T1000 (cell line): ENCODE measurements at places on chromosomes 16 and 17.

GRCh38 chr17:58391302-58391984 lies 25.9 kb downstream of the RNF43 start:
- peak; percentile 16 for DNase-seq

- no peak for DNase-seq
Observed at GRCh38 chr17:71464241-71464640, 656.6 kb upstream of the SOX9 start.

GRCh38 chr17:39972271-39972670 lies 8.3 kb upstream of the PSMD3 start:
- DNase-seq: no peak

DNA sequence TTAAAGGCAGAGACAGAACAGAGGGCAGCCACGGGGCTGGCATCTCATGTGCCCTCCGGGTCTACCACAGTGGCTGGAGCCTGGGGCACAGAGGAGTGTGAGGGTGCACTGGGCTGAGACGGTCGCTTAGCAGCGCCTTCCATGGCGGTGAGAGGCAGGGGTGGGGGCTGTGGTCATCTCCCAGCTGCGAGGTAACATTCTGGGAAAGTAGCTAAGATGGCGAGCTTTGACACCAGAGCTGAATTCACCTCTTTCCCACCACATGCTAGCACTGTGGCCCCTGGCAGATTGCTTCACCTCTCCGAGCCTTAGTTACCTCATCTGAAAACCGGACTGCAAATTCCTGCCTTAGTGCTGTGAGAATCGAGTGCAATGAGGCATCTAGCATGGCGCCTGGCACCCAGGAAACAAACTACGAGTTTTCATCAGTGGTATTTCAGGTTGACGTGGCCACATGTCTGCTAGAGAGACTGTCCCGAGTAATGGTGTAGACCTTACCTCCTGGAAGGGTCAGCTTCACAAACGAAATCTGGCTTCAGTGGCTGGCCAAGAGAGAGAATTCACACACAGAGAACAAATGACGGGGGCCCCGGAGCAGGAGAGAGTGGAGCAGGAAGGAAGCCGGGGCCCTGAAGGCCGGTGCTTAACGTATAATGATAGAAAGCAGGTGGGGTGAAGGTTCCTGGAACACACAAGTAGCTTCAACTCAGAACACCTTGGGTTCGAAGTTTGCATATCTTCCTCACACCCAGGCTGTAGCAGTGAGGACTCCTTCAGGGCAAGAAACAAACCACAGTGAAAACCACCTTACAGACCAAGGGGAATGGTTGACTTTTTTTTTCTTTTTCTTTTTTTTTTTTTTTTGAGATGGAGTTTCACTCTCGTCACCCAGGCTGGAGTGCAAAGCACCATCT lies 63.9 kb upstream of the RPH3AL start:
- no peak for DNase-seq

- DNase-seq: no peak
Observed at GRCh38 chr17:50181591-50182560, 16.1 kb downstream of the SGCA start.

GRCh38 chr17:8436844-8437171 lies 1.1 kb downstream of the NDEL1 start:
- no peak for DNase-seq

GRCh38 chr17:76452127-76452659 lies 759 bp downstream of the UBE2O start:
- DNase-seq: no peak

DNA sequence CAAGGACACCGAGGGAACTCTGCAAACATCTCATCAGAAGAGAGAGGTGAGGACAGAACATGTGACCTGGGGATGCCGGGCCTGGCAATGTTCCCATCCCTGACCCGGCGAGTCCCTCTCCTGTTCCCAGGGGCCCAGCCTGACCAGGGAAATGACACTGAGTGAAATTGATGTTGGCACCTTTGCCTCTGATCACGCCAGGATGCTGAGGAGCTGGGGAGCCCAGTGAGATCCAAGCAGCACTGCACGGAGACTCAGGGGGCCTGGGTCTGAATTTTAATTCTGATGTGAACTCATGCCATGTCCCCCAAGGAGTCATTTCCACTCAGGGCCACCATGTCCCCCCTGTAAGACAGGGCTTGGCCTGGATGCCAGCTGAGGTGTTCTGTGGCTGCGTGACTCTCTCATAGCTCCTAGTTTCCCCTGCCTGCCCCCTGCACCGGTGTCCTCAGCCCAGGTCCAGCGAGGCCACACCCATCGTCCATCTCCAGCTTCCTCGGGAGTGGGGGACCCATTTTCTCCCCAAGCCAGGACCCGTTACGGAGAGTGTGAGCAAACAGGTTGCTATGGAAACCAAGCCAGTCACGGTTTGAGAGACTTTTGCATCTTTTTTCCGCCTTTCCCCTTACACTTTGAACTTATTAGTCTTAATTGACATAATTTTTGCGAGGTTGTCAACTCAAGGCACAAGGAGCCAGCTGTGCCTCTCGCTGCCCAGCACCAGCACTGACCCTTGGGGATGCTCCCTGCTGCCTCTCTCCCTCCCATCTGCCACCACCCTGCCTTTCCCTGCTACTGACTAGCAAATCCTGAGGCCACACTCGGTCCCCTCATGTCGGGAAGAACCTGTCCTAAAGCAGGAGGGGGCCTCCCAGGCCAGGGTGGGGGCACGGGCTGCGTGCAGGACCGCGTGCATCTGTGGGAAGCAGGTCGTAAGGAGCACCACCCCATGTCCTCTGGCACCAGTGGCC lies 150.0 kb downstream of the SDK2 start:
- DNase-seq: no peak

GRCh38 chr16:72609066-72609465 lies 437.1 kb upstream of the PMFBP1 start:
- DNase-seq: no peak

- no peak for DNase-seq
Observed at GRCh38 chr17:39173526-39174274, 7.7 kb upstream of the ARL5C start.

GRCh38 chr17:42669705-42669976 lies 7.2 kb downstream of the PLEKHH3 start:
- no peak for DNase-seq

DNA sequence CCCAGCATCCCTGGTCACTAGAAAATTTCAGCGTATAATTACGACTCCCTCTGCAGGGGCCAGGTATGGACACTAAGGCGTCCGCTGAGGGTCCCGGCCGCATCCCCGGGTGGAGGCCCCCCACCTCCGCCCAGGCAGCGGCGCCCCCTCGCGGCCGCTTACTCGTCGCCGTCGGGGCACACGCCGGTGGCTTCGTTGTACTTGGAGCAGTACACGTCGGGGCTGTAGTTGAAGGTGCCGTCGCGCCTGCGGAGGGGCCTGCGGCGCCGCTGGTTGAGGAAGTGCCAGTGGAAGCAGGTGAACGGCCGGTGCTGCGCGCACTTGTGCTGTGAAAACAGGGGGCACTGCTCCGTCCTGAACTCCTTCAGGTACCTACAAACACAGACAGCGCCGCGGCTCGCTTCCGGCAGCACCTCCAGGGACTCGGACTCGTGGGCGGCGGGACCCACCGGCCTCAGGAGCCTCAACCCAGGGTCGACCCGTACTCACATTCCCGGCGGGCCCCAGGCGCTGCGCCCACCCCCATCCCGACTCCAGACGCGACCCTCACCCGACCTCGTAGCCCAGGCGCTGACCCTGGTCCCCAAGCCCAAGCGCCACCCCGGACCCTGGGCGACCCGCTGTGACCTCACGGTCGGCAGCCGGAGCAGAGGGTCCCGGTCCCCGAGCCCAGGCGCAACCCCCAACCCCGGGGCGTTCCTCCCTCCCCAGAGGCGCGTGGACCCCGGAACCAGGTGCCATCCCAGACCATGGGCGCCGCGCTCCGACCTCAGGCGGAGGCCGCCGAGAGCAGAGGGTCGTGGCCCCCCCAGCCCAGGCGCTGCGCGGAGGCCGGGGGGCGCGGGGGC lies 596 bp downstream of the UNKL start:
- no peak for DNase-seq
